ENCODE measurements at places on chromosomes 12 and 14. TPM values are rescaled to one million over a fixed set of nuclear protein-coding genes. Genes with fewer than 3 reads are reported as not detected.

The KLRD1 gene
- total RNA-seq = 6.6 TPM

The GRIN2B gene
- total RNA-seq = not detected

The PAH gene
- 0.25 TPM for total RNA-seq

The C12orf50 gene
- total RNA-seq = 0.12 TPM

The ADAMTS20 gene
- total RNA-seq = not detected

The KRT4 gene
- 0.10 TPM for total RNA-seq

The CELA1 gene
- total RNA-seq = not detected

The ALG10B gene
- total RNA-seq = 16.3 TPM

The INHBC gene
- total RNA-seq = not detected

The PRB3 gene
- not detected for total RNA-seq

The LMNTD1 gene
- total RNA-seq = not detected

The SIRT4 gene
- 4.2 TPM for total RNA-seq

The MYF5 gene
- total RNA-seq = not detected

The SLC35F4 gene
- not detected for total RNA-seq

The NTN4 gene
- 0.26 TPM for total RNA-seq

The CCDC184 gene
- 0.32 TPM for total RNA-seq

The FLRT2 gene
- not detected for total RNA-seq

The GPD1 gene
- total RNA-seq = 3.5 TPM

The CEBPE gene
- 0.21 TPM for total RNA-seq

The JKAMP gene
- total RNA-seq = 21.0 TPM

The AVPR1A gene
- total RNA-seq = not detected

The GPR84 gene
- total RNA-seq = 16.0 TPM

The RDH16 gene
- total RNA-seq = 1.5 TPM

The MYO1H gene
- total RNA-seq = not detected

The ATP2A2 gene
- total RNA-seq = 127 TPM

The ADAM21 gene
- not detected for total RNA-seq

The TAS2R31 gene
- total RNA-seq = 2.9 TPM

The IL26 gene
- 0.53 TPM for total RNA-seq

The C1QL4 gene
- not detected for total RNA-seq

The GNG2 gene
- 250 TPM for total RNA-seq

The NXPH4 gene
- 2.3 TPM for total RNA-seq

The SPRYD4 gene
- total RNA-seq = 3.8 TPM

The ERP27 gene
- 4.0 TPM for total RNA-seq

The ALDH6A1 gene
- 31.5 TPM for total RNA-seq
